T follicular helper cell (primary cell): ENCODE measurements at places on chromosomes 5 and 9.

DNA sequence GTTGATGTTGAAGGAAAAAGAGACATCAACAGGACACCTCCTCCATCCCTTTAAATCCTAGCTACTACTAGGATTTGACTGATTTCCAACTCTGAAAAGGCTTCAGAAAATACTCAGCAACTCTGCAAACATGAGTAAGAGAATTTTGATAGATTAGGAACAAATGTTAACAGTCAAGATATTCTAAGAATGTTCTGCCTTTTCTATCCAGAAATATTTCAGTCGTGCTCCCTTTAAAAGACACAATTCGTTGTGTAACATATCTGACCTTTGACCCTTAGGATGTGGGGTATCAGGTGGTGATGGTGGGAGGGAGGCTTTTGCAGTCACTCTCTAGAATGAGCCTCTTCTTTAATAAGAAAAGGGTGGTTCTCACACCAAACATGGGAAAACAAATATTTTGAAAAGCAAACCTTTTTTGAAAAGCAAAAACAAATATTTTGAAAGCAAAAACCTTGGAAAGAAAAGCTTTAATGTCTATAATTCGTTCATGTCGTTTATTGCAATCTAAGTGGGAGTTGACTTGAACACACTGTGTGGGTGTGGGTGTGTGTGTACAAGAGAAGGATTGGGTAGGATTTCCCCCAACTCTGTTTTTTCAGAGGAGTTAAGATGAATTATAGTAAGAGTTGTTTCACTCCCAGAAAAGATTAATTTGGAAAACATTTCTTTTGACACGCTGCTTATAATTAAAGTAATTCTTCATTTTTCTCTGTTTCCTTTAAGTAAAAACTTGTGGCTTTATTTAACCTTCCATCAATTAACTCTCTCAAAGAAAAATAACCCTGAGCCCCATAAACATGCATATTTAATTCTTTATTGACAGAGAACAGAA lies 152.8 kb downstream of the TMEM167A start:
- DNase-seq = no peak

DNA sequence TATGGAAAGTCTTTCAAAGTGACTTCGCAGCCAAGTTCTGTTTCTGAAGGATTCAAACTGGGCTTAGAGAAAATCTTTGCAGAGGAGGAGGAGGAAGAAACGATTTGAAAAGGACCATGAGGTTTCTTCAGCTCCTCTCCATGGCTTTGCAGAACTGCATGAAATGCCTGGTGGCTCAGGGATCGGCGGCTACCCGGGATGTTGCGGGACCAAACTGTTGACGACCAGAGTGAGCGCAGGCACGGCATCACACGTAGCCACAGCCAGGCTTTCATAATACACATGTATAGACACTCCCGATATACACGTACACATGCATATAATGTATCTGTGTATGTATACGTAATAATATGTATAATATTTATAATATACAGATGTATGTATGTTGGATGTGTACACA lies 180.0 kb downstream of the PAX5 start:
- DNase-seq = no peak

DNA sequence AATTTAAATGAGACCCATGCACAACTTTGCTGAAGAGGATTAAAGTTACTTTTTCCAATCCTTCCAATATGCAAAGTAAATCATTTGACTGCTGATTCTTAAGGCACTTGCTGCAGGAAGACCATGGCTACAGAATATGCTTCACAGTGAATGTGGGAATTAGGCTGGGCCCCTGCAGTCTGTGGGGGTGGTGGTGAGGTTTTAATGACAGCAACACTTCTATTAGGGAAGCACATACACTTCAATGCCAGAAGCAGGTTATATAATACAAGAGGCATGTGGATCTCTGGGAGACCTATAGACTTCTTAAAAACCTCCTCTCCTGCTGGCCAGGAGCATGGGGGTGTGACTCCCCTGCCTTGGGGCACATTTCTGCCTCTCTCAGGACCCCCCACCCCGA lies 124.5 kb upstream of the KLF9 start:
- DNase-seq = no peak

DNA sequence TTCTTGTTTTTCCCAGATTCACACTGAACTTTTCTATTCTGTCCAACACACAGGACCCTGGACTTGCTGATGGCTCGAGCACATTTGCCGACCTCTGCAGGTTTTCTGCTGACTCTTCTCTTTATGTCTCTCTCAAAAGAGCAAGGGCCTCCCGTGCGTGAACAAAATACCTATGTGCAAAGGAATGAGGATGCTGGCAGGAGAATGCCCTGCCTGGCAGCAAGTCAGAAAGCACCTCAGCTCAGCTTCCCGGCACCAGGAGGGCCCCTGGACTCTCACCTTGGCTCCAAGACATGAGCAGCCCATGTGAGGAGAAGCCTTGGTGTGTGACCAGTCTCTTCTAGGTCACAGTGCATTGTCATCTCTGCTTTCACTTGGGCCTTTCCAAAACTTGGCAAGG lies 36.1 kb downstream of the PAPPA start:
- no peak for DNase-seq

DNA sequence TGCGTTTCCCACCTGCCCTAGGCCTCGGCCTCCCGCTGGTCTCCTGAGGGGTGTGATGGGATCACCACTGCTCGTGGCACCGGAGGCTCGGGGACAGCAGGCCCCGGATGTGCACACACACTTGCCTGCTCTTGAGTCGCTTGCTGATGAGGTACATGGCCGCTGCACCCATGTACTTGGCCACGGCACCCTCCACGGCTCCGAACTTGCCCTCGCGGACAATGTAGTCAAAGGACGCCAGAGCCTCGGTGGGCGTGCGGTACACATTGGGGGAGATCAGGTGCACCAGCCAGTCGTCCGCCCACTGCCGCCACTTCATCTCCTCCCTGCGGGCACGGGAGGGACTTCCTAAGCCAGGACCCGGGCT lies 4.7 kb downstream of the PTGES2 start:
- DNase-seq = no peak

DNA sequence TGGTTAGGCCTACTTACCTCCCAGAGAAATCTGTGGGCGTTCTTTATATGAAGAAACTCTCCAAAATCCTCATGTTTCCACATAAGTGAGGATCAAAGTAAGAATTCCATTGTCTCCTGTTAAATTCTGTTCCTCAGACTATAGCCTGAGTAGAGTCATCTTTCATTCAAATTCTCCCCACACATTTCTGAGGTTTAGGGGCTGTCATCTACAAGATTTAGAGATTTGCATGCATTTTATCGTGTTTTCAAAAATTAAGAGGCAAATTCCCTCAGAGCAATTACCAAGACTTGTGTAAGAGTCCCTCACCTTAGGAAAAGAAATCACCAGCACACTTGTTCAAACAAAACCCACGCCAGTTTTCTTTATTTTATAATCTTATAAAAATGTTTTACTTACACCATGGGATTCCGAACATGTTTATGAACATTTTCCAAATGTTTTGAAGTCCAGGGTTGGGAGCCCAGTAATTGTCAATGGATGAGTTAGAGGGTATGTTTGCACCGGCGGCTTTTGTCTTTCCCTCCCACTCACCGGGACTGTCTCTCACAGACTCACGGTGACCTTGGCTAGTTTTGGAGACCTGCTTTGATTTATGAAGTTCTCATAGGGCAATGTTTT lies 367.6 kb downstream of the ENC1 start:
- no peak for DNase-seq

- DNase-seq = no peak
Measured at GRCh38 chr5:981456-981855, 27.1 kb upstream of the NKD2 start.

GRCh38 chr5:39713250-39713916 lies 288.6 kb upstream of the DAB2 start:
- no peak for DNase-seq

DNA sequence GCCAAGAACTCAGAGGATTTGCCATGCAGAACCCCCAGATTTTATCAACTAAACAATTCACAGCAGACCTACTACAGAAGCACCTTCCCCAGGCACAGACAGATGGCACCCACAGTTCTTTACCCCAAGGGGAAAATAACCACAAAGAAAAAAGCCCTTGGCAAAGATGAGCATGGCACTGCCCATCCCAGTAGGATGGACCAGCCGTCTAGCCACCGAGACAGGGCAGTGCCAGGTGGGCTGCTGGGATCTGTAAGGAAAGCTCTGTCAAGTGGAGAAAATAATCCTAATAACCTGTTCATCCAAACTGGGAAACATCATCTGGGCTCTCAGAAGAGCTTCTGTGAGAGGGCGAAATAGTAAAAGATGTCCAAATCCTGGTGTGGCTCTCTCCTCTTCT lies 130.0 kb downstream of the COL23A1 start:
- DNase-seq = no peak

- DNase-seq = no peak
Measured at GRCh38 chr5:149280802-149281201, 9.1 kb downstream of the AFAP1L1 start.

GRCh38 chr9:114088571-114089170 lies 10.4 kb downstream of the KIF12 start:
- DNase-seq = no peak

DNA sequence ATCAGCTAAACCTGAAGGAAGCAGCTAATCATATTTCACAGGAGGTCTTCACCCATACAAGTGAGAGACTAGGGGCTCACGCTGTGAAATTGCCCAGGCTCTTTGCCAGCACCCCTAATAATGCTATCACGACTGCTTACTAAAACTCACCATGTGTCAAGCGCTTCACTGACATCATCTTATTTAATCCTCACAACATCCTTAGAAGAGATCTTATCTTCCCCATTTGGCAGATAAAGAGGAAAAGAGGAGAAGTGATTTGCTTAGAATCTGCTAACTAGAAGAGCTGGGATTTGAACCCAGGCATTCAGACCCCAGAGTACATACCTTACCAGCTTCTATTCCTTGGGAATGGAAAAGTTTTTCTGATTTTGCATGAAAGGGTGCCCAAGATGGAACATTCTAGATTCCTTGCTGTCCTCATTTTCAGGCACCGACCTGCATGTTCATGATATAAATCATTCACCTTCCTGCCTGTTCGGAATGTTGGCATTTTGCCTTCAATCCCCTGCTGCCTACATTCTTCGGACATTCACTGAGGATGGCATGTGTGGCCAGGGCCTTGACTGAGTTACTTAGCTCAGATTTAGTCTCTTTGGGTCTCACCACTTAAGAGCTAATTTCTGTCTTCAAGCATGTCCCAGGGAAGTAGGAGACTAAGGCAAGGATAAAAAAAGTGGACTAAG lies 88.1 kb downstream of the SH3TC2 start:
- DNase-seq = no peak

GRCh38 chr5:65014769-65015168 lies 246.0 kb downstream of the CWC27 start:
- no peak for DNase-seq

DNA sequence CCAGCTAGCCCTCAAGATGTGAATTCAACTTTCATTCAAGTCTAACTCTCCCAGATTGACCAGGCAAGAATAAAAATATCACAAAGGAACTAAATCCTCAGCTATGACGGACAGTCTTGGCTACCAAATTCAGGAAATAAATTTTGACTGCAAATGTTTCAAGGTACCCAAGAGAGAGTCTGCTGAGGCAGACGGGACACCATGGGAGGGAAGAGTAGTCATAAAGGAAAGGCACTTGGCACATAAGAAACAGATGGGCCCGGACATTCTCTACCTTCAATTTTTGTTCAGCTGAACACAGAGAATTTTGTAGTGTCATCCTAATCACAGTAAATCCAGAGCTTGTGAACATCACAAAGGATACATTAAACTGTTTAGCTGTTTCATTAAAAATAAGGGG lies 390.0 kb downstream of the DTWD2 start:
- DNase-seq = no peak

DNA sequence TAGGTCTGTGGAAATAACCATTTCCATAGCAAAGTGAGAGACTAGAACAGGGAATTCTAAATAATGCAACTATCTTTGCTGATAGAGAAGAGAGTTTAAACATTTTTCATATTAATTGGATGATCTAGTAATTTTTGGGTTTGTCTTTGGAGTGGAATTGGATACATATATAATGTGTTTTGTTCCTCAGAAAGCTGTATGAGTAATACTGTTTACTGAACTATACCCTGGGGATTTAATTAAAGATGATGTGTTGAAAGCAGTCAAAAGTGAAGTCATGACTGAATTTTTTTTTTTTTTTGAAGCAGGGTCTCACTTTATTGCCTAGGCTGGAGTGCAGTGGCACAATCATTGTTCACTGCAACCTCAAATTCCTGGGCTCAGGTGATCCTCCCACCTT lies 17.9 kb downstream of the FER start:
- no peak for DNase-seq

DNA sequence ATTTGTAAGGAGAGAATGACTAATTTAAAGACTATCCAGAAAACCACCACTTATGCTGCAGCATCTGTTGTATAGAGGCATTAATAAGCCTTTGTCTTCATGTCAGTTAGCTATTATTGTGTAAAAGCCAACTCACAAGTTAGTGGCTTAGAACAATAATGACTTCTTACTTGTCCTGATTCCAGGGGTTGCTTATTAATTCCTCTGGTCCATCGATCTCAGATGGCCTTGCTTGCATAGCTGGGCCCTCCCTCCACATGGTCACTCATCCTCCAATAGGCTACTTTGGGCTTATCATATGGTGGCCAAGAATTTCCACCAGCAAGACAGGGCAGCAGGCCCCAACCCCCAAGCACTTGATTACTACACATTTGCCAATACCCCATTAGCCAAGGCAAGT lies 44.5 kb upstream of the STK32A start:
- no peak for DNase-seq

- no peak for DNase-seq
Measured at GRCh38 chr5:76999451-76999850, 30.8 kb upstream of the AGGF1 start.

DNA sequence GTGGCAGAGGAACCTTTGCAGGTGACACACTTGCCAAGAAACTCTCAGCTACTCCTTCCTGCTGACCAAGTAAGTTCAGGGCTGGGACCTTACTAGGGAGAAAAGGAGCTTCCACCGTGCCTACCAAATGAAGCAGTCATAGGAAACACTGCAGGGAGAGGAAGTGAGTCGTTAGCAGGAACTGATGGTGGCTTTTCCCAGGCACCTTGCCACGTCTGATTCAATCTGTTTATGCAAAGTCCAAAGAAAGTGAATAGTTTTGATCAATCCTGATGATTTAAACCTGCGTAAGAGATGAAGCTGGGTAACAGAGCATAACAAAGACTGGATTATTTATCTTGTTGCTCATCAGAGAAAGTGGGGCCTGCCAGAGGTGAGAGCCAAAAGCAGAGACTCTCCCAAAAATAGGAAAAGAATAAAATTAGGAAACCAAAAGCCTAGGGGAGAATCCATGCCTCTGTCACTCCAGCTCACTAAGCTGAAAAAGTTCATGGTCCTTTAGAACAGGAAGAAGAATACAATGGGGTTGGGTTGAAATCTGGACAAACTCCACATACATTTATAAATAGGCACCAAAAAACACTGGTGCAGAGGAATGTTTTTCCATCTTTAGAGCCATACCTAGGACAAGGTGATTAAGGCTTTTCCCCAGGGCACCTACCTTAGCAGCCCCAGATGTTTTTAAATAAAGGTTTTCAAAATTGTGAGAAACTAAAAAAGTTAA lies 9.3 kb upstream of the PFDN1 start:
- DNase-seq = no peak

DNA sequence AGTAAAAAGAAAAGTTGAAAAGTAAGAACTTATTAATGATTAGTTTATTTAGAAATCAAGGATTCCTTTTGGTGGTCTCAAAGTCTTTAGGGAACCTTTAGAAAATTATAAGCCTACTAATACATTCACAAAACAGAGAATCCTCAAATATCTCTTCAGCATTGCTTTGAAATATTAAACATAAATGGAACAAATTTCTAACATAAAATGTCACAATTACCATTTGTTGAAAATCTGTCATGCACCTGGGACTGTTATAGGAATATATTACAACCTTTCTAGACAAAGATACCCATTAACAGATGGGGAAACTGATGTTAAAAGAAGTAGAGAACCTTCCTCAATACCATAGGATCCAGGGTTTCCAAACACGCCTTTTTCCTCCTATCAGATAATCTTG lies 83.2 kb downstream of the LHFPL2 start:
- no peak for DNase-seq
